NCI-H82 (cell line): ENCODE measurements at places on chromosomes 1 and 21.

- no peak for DNase-seq
Observed at GRCh38 chr21:46150491-46151121, 4.8 kb downstream of the FTCD start.

- DNase-seq = no peak
Observed at GRCh38 chr1:116122955-116123757, 12.0 kb downstream of the MAB21L3 start.

DNA sequence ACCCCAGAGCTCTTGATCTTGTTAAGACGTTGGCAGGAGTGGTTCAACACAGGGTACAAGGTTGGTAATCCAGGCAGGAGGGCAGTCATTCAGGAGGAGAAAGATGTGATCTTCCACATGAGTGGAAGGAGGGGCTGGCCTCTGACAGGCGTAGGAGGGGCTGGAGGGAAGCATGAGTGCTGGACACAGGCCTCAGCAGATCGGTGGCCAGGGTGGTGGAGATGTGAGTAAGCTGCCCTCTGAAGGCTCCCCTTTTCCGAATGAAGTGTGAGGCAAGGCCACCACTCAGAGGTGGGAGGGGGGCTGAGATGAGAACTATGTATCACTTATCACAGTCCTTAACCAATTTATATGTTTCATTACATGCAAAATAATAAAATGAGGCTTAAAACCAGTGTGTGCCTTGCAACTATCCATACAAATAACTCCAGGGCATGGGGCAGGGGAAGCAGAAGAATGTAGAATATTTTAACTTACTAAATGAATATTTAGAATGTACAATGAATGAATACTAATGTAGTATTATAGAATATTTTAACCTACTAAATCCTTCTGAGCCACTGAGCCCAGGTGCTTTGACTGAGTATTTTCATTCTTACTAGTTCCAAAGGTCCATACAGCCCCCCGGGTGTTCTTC lies 103.5 kb upstream of the TLR5 start:
- peak; percentile 10 for DNase-seq

- DNase-seq = no peak
Observed at GRCh38 chr1:196002906-196003305, 605.3 kb downstream of the KCNT2 start.

GRCh38 chr1:10897321-10897980 lies 101.0 kb upstream of the CASZ1 start:
- DNase-seq = no peak

- no peak for DNase-seq
Observed at GRCh38 chr1:94590203-94591137, 48.9 kb upstream of the F3 start.

- peak; percentile 75 for DNase-seq
Observed at GRCh38 chr1:61043010-61043820, 39.1 kb upstream of the NFIA start.

- DNase-seq = no peak
Observed at GRCh38 chr1:23837908-23838307, 12.7 kb upstream of the HMGCL start.

DNA sequence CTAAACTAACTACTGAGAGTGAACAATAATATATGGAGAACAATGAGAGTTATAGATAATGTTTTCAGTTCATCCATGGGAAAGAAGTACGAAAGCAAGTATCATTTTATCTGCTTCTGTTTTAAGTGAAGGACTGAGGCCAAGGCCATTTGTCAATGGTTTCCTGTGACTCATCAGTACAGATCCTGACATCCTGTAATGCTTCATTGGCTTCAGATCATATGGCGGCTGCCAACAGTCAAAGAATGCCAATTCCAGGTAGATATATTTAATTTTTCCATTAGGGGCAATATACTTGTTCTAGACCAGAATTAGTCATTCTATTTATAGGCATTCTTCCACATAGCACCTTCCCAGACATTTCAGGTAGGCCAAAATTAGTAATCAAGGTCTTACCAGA lies 97.3 kb downstream of the USH2A start:
- no peak for DNase-seq

- DNase-seq = no peak
Observed at GRCh38 chr1:227740401-227740960, 5.2 kb downstream of the SNAP47 start.

DNA sequence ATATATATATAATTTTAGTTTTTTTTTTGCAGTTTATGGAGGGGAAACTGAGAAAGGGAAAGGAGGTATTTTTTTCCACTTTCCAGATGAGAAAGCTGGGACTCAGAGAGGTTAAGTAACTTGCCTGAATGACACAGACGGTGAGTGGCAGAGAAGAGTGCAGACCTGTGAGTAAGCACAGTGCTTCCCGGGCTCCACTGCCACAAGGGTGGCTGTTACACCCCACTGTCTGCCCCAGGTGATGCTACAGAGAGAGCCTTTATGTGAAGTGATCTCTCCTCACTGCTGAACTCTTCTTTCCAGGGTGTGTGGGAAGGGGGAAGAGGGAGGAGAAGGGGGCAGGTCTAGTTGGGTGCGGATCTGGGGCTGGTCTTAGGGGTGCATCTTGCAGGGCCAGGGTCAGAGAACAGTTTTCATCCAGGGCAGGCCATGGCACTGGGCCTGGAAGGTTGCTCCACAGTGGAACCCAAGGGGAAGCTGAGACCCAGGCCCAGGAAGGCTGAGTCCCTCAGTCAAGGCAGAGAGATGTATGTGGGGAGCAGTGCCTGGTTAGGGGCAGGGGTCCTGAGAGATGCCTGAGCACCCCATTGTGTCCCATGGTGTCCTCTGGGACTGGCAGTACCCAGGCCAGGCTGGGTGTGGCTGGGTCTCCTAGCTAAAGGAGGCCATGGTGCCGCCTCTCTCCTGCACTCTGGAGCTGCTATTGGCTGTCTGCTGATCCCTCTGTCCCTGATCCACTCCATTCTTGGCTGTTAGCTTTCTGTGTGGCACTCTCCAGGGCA lies 357.5 kb downstream of the PTPRU start:
- DNase-seq = no peak

DNA sequence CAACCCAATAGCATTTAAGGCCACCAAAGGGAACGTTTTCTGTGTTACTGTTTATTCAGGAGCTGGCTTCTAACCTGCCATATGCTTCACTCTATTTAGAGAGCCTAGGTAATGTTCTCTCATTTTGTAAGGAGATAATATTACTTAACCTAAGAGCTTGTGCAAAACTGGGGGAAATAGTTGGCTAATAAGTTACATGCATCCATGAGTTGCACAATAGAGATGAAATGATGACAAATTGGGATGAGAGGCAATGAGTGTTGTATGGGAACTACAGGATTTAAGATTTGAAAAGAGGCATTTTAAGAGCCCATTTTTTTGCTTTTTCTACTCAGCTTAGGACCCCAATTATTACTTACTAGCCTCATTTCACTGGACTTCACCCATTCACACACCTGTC lies 151.0 kb downstream of the ST6GALNAC3 start:
- no peak for DNase-seq

- DNase-seq = no peak
Observed at GRCh38 chr1:209570743-209571142, 12.8 kb upstream of the CAMK1G start.

GRCh38 chr1:155942578-155943141 lies 1.2 kb downstream of the RXFP4 start:
- no peak for DNase-seq

DNA sequence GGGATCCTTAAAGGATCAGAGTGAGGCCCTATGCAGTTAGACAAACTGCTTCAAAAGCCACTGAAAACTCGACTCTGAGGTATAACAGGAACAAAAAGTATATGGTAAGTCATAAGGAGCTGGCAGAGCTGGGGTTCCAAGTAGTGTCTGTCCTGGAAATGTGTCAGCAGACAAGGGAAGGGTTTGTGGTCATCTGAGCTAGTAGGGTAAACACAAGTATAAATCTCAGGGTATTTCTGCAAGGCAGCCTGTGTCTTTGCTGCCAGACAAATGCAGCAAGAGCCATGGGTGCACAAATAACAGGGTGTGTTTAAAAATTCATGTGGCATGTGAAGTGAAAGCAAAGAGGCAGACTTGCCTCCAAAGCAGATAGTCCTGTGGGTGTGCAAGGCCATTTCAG lies 759.0 kb upstream of the ADAMTS5 start:
- DNase-seq = no peak

DNA sequence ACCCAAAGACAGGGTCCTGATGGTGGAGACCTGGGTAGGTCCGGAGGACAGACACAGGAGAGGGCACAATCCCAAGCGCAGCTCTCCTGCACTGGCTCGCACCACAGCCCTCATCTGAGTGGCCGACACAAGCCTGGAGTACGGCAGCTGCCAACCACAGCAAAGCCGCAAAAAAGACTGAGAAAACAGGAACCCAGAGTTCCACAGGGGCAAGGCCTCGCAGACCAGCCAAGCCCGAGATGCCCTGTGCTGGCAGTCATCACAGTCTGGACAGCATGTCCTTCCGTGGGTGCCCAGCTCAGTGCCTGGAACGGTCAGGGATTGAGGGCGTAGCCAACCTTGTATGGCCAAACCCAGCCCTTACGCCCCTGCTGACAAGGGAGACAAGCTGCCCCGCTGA lies 11.4 kb downstream of the ZBTB48 start:
- no peak for DNase-seq

DNA sequence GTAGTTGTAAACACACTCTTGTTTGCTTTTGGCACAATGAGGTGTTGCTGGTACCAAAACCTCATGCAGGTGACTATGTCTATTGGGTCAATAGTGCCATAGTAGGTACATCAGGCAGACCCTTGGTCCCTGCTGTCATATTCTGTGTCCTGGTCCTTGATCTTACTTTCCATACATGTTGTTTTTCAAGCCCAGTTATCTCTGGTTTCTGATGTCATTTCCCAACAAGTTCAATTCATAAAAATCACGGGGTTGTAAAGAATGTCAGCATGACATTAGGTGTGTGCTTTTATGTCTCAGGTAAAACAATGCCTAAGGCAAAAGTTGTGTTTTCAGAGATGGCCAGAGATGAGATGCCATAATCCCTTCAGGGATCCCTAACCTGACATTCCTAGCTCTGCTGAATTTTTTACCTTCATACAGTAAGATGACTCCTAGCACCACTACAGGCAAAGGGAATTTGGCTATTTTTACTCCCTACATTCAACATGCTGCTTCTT lies 390.3 kb upstream of the PKN2 start:
- DNase-seq = no peak

GRCh38 chr1:81801651-81802456 lies 1.1 kb downstream of the ADGRL2 start:
- DNase-seq = peak; percentile 66

GRCh38 chr1:183632114-183632513 lies 3.5 kb downstream of the ARPC5 start:
- no peak for DNase-seq

DNA sequence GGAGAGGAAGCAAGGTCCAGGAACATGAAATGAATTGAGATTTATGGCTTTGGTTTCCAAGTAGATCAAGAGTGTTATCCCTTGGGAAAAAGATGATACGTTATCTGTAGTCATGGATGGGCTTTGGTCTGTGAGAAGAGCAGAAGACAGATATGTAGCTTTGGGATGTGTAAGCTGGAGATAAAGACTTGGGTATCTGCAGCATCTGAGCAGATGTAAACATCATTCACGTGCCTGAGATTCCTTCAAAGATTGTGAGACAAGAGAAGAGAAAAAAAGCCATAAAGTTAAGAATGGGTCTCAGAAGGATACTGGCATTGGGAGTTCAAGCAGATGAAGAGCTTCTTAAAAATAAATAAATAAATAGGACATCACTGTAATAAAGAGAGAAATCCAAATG lies 217.8 kb downstream of the PTPRC start:
- no peak for DNase-seq

GRCh38 chr1:84998642-84999280 lies 1.8 kb upstream of the MCOLN2 start:
- DNase-seq = peak; percentile 11
